ENCODE measurements at places on chromosomes 13 and 19.

DNA sequence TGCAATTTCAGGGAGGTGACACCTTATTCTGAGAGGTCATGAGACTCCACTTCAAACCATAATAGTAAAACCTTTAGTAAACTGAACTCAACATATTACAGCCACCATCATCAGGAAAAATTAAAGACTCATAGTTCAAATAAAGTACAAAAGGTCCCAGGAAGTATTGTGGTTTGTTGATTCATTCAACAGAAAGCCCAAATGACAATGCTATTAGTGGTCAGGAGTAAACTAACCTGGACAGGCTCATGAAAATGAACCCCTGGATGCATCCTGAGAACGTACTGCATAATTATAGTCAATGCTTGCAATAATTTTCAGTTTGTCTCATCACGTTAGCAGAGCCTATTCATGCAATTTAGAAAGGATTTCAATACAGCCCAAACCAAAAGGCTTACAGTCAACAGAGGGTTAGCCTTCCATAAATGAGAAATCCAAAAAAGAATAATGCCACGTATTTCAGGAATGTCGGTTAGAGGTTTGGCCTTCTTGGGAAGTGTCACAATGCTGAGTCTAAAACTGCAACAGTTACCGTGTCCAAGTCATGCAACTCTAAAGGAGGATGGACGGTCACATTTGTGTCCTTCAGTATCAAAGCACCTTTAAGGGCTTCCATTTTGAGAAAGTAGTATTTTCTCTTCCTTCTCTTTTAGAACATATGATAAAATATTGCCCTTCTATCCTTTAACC lies 280.8 kb downstream of the ABCC4 start:
- DNase-seq, result no peak

DNA sequence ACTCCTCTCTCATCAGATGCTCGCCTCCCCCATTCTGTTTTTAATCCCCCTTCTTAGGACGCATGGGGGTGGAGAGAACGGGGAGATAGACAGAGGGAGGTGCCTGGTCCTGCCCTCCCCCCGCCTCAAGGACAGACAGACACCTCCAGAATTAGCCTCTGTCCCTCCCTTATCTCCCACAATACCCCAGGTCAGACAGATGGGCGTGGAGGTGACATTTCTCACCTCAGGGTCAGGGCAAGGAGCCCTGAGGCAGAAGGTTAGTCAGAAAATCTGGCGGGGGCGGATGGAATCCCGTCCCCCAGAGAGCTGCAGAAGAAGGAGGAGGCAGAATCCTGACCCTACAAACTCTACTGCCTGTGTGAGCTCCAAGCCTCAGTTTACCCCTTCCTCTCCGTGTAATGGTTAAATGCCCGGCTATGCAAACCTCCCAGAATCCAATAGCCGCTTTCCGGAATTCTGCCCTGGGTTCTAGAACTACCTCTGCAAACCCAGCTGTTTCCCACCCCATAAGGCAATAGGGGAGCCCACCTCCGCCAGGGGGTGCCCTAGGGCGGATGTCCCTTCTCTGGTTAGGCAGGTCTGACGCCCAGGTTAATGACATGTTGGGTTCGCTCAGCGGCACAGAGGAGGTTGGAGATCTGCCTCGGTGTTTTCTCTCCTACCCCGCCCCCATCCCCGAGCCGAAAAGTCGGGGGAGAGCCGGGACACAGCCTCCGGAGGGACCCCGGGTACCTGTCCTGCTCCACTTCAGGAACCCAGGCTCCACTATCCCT lies 900 bp downstream of the PPP1R13L start:
- DNase-seq, result peak; percentile 85

DNA sequence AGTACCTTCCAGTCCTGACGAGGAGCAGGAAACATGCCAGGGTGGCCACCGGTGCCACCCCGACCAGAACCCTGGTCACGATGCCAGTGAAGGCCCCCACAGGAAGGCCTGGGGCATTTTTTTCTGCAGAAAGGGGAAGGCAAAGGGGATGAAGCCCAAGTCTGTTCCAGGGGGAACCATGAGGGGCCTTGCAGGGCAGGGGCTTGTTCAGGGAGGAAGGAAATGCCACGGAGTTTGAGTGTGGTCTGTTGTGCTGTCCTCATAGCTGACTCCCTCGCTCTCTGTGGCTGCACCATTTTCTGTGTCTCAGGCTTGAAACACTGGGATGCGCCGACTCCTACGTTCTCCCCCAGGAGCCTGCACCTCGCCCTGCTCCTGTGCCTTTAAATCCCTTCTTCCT lies 27.5 kb upstream of the CEACAM1 start:
- no peak for DNase-seq

DNA sequence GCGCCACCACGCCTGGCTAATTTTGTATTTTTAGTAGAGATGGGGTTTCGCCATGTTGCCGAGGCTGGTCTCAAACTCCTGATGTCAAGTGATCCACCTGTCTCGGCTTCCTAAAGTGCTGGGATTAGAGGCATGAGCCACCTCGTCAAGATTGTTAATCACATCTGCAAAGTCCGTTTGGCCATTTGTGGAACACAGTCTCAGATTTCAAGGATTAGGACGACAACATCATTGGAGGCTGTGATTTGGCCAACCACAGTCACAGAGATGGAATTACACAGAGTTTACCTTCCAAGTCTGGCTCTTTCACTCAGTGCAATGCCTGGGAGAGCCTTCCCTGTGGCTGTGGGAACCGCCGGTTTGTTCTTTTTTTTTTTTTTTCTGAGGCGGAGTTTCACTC lies 17.8 kb downstream of the SULT2B1 start:
- DNase-seq, result no peak

GRCh38 chr13:28451482-28452217 lies 43.3 kb downstream of the FLT1 start:
- DNase-seq, result no peak

GRCh38 chr19:881385-882071 lies 11.5 kb downstream of the MED16 start:
- no peak for DNase-seq

GRCh38 chr13:74444864-74445479 lies 310.8 kb upstream of the KLF12 start:
- DNase-seq, result no peak

DNA sequence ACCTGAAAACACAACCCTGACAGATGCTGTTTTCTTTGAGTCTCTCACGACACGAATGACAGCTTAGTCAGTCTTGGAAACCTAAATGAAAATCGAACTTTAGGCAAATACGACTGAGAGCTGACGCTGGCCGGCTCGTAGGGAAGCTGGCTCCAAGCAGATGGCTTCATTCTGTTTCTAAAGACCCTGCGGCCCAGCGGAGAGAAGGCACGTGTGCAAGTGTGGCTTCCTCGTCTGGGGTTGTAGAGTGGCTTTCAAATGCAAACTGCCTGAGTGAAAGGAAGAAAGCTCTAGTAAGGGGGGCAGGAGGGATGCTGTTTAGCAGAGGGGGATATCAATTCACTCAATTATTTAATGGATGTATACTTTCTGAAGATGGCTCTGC lies 26.1 kb upstream of the TIMM44 start:
- DNase-seq, result no peak

DNA sequence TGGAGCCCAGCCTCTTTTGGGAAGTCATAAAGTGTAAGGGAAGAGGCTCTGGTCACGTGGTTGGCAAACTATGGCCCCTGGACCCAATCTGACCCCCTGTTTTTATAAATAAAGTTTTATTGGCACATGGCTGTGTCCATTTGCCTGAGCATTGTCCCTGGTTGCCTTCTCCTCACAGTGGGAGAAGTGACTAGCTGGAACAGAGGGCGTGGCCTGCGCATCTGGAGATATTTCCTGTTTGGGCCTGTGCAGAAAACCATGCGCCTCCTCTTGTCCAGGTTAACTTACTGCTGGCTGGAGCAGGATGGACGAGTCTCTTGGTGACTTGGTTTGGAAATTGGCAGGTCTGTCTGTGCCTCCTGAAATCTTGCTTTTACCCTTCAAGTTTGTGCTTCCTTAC lies 48.3 kb downstream of the KDM4B start:
- no peak for DNase-seq

DNA sequence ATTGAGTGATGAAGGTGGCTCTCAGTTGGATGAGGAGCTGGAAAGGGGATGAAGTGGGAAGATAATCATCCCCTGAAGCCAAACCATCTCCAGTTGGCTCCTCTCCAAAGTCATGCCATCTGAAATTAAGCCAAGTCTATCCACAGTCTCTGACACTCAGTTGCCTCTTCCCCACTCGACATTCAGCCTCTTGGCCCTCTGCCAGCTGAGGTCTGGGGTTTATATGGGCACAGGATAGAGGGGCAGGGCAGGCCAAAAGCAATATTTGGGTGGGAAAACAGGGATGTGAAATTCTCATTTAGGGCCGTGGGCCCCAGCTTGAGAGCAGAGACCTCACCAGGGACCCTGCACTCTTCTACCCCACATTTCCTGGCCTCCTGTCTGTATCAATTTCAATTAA lies 85.9 kb downstream of the SLITRK1 start:
- no peak for DNase-seq

DNA sequence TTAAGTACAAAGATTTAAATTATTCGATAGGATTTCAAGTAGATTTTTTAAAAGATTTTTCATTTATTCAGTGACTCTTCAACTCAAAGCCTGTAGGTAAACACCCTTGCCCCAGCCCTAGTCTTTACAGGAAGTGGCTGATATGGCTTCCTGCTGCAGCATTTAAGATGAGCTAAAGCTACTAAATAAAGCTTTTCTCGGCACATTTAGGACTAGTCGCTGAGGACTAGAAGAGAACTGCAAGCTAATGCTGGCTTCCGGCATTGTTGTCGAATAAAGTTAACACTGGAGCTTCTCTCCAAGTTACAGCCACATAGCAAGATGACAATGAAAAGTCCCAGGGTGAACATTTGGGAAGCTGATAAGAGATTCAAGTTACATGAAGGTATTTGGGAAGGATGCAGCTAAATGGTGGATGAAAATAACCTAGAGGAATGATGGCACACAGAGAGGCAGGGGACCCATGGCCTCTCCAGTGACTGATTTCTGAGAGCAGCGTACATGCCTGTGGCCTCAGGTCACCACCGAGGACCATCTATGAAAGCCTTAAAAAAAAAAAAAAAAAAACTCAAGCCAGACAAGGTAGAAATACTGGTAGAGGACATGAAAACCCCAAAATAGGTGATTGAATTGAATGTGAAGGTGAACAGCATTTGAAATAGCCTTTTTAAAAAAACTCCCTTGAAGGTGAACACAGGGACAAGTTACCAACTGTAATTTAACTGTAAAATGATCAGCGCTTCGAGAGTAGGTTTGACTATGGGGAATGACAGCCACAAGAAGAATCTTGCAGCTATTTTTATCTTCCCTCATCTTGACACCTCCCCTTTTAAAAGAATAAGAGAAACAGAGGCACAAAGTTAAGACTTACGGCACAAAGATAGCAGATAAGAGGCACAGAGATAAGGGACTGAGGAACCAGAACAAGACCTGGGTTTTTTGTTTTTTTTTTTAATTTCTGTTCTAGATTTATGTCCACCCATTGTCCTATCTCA lies 155.4 kb downstream of the DCT start:
- no peak for DNase-seq

DNA sequence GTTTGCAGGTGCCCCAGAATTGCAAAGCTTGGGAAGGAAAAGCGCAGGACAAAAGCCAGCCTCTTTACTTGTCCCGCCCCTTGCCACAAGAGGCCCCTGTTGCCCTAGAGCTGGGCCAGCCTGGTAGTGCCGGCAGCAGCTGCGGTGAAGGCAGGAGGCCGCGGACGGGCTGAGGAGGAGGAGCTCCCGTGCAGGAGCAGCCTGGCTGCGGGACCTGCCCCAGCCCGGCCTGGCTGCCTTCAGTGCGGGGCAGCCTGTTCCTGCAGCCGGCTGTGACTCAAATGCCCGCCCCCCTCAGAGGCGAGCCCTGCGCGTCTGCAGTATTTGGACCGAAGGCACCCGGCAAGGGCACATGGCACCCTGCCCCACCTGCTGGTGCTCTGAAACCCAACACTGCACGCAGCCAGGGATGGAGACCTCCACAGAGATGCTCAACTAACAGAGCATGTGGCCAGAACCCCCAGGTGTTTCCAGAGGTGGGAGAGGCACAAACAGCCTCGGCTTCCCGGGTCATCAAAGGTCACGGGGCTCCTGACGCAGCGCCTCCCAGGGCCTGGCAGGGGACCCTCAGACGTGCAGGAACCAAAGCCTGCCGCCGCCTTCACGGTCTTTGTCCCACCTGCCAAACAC lies 29.7 kb downstream of the NAXD start:
- DNase-seq, result peak; percentile 67

DNA sequence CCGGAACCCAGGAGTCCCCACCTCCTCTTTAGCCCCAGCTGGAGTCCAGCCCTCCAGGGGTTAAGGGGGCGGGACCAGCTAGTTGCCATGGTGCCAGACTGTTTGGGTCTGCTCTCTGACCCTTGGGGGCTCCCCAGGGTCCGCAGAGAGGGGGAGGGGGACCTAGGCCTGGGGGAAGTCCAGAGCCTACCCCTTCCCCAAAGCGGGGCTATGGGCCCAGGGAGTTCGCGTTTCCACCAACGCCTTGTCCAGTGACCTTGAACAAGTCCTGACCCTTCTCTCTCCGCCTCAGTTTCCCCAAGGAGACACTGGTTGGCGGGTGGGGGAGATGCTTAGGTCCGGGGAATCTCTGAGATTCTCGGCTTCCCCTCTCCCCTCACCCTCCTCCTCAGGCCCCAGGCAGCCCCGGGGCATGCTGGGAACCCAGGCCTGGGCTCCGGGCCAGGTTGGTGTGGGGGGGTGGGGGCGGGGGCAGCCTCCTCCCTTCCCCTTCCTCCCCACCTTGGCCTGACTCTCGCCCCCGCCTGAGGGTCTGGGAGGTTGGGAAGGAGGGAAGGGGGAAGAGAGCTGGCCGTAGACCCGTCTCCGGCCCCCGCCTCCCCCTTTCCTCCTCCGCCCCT lies 2.6 kb upstream of the SPACA6 start:
- peak; percentile 72 for DNase-seq

- no peak for DNase-seq
These were observed 5.3 kb upstream of the ZNF497 start for GRCh38 chr19:58367698-58368454.

- no peak for DNase-seq
These were observed 1884.3 kb upstream of the PCDH20 start for GRCh38 chr13:63299866-63300394.

- DNase-seq, result peak; percentile 77
These were observed 2.3 kb downstream of the TULP2 start for GRCh38 chr19:48896191-48896720.

- DNase-seq, result no peak
These were observed 16.1 kb upstream of the RASA3 start for GRCh38 chr13:114148521-114148855.

DNA sequence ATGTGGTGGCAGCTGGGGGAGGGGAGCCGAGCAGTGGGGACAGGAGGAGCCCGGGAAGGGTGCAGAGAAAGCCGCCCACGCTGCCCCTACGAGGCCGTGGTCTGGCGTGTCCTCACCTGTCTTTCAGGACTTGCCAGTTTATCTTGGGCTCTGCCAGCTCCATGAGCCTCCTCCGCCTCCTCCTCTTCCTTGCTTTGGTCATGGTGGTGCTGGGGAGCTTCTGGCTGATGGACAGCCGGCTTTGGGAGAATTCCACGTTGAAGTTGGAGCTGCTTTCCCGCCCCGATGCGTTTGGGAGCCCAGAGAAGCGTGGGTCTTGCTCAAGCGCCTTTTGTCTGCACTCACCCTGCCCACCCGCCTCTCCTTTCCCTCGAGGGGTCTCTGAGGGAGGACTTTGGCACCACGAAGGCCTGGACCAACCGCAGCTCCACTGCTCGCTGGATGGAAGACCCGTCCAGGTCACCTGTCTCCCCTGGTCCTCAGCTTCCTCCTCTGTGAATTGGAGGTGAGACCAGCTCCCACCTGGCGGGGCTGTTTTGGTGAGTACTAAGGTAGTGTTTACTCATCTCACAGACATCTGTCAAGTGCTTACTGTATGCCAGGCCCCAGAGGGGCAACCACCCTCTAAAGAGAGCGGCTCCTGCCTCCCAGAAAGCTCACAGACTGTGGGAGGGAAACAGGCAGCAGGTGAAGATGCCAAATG lies 29.7 kb upstream of the MIER2 start:
- DNase-seq, result no peak
